ENCODE measurements at places on chromosomes 16 and 17. TPM values are rescaled to one million over a fixed set of nuclear protein-coding genes. Genes with fewer than 3 reads are reported as not detected.

TNFRSF17 gene
- 0.45 TPM for total RNA-seq

ZFHX3 gene
- 0.94 TPM for total RNA-seq

TENT4B gene
- 21.5 TPM for total RNA-seq

MNT gene
- 92.9 TPM for total RNA-seq

EDC4 gene
- 99.0 TPM for total RNA-seq

CLEC18A gene
- total RNA-seq: 2.1 TPM

DNA sequence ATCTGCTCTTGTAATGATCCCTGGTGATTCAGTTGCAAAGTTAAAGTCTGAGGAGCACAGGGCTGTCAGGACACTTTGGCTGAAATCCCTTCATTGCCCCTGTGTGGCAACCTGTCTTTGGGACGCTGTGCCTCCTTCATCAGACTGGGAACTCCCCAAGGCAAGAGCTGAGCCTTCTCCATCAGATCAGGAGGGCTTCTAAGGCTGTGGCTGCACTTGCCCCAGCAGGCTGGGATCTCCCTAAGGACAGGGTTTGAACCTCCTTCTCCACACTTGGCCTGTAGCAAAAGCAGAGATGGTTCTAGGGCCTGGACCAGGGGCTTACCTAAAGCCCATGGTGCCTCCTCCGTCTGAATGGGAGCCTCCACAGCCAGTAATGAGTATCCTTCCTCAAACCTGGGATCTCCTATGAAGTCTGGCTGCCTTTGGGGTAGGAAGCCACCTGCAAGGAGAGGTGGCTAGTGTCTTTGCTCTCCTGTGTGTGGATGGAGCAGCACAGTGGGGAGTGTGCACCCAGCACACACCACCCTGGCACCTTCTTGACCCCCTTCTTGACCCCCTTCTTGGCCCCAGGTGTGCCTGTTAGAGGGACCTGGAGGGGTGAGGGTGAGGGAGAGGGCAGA lies 79.0 kb upstream of the NKD1 start:
- H3K27me3 ChIP-seq: peaks cover 60% of the 10 kb centered on the region
- peaks cover 2% of the 10 kb centered on the region for H3K36me3 ChIP-seq
- peaks cover 8% of the 10 kb centered on the region for H3K4me1 ChIP-seq
- peak overlapping the region; percentile 25 for H3K4me3 ChIP-seq

DNA sequence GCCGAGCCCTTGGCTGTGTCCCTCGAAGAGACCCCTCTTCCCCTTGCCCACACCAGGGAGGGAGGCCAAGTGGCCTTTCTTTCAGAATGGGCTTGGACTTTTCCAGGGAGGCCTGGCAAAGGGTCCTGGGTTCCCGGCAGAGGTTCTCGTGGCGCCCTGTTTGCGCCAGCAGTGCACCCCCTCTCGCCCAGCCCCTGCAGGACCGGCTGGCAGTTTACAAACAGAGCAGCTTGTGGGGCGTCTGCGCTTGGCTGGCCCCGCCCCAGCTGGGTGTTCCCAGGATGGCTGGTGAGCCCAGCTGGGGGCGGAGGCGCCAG lies 137.8 kb upstream of the CIBAR2 start:
- peaks cover 7% of the 10 kb centered on the region for H3K4me1 ChIP-seq
- peaks cover 21% of the 10 kb centered on the region for H3K27me3 ChIP-seq
- DNase-seq: no peak
- peaks cover 3% of the 10 kb centered on the region for H3K36me3 ChIP-seq

GRCh38 chr16:68283346-68283745 lies 19.0 kb downstream of the SLC7A6 start:
- H3K27me3 ChIP-seq: no peaks in the 10 kb centered on the region
- peak overlapping the region; percentile 92 for H3K4me3 ChIP-seq
- H3K4me1 ChIP-seq: peaks cover 74% of the 10 kb centered on the region
- DNase-seq: no peak

GRCh38 chr17:77343031-77343800 lies 202.4 kb downstream of the SEC14L1 start:
- H3K4me3 ChIP-seq: peak overlapping the region; percentile 91
- H3K36me3 ChIP-seq: no peaks in the 10 kb centered on the region
- peak overlapping the region; percentile 94 for H3K27ac ChIP-seq
- no peak for DNase-seq
- peaks cover 48% of the 10 kb centered on the region for H3K4me1 ChIP-seq

GRCh38 chr17:74569020-74570003 lies 2.0 kb upstream of the CD300H start:
- H3K4me1 ChIP-seq: peaks cover 14% of the 10 kb centered on the region
- peaks cover 66% of the 10 kb centered on the region for H3K27me3 ChIP-seq
- no peak overlapping the region for H3K27ac ChIP-seq
- H3K4me3 ChIP-seq: no peak overlapping the region
- DNase-seq: no peak
- H3K36me3 ChIP-seq: peaks cover 8% of the 10 kb centered on the region

DNA sequence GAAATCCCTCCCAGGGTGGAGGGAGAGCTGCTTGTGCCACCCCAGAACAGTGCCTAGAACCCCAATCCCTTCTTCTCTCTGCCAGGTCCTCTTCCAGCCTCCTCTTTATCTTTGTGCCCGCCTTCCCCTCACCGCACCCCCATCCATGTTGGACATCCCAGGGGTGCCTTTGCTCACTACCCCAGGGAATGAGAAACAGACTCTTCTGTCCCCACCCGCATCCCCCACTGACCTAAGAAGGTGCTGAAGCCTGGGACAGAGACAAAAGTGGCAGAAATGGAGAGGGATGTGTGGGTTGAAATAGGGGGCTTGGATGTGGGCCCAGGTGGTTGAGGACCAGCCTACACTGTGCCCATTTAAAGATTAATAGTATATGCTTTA lies 17.0 kb downstream of the ALOX15B start:
- H3K4me1 ChIP-seq: peaks cover 8% of the 10 kb centered on the region
- no peak for DNase-seq
- no peaks in the 10 kb centered on the region for H3K36me3 ChIP-seq
- H3K4me3 ChIP-seq: no peak overlapping the region
- H3K27ac ChIP-seq: no peak overlapping the region

GRCh38 chr17:4318186-4318585 lies 48.3 kb downstream of the UBE2G1 start:
- H3K27me3 ChIP-seq: no peaks in the 10 kb centered on the region
- H3K4me1 ChIP-seq: peaks cover 35% of the 10 kb centered on the region

DNA sequence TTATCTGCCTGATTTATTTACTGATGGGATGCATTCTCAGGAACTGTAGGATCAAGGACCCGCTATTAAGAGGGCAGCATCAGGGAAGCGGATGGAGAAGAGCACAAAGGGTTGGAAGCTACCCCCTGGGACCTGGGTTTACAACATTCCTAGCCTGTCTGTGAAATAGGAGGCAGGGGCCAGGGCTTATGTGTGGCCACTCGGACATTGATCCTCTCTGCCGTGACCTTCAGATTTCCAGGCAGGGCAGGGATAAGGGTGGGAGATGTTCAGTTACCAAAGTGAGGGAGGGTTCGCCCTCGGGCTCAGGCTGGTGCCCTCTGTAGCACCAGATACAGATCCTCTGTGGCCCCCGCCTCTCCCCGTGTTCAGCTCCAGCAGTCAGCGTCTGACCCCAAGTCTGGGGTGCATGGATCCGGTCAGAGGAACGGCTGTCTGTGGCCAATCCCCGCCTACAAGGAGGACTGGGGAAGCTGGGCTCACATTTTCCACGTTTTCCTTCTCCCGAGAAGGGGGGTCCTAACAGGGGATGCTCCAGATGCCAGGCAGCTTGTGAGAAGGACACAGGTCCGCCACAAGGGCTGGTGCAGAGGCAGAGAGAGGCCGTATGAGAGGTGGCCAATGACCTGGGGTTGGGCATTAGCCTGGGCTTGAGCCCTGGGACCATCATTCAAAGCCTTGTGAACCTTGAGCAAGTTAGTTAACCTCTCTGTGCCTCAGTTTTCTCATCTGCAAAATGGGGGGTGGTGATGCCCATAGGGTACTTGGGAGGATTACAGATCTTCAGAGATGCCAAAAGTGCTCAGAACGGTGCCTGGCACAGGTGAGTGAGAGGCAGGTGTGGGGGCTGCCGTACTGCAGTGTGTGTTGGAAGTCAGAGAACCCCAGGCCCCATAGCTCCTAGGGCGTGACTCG lies 48.3 kb downstream of the ATP2C2 start:
- no peak overlapping the region for H3K4me3 ChIP-seq
- peaks cover 65% of the 10 kb centered on the region for H3K27me3 ChIP-seq
- H3K27ac ChIP-seq: no peak overlapping the region
- H3K36me3 ChIP-seq: peaks cover 2% of the 10 kb centered on the region

DNA sequence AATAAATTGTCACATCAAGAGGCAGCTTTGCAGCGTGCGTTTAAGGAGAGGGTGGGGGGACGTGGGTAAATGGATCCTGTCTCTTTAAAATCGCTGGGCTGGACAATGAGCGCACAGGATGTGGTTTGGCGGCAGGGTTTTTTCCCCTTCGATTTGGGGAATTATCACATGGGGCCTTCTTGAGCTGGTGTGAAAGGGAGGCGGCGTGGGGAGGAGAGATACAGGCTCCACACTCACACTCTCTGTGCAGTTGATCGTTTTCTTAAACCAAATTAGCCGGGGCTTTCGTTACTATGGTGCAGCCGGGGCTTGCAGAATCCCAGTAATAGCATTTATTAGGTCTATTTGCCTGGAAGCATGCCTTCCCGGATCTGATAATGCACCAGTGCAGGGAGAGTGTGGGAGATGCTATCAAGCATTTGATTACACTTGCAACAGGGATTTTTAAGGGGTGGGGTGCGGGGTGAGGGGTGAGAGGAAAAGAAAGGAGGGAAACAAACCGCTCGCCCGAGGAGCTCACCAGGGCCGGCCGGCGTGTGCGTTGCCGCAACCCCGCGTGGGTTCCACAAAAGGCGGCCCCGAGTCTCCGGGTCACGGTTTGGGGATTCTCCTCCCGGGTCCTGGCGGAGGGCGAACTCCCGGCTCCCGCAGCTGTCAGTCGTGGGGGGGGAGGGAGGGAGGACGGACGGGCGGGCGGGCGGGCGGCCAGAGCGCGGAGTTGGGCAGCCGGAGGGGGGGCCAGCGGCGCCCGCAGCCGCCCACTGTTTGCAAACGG lies 58.8 kb upstream of the GSE1 start:
- H3K27me3 ChIP-seq: no peaks in the 10 kb centered on the region
- DNase-seq: peak; percentile 47
- H3K4me3 ChIP-seq: peak overlapping the region; percentile 96
- peaks cover 28% of the 10 kb centered on the region for H3K4me1 ChIP-seq
- H3K27ac ChIP-seq: peak overlapping the region; percentile 94

GRCh38 chr17:67043283-67043682 lies 1.1 kb upstream of the CACNG1 start:
- peaks cover 2% of the 10 kb centered on the region for H3K4me1 ChIP-seq
- H3K36me3 ChIP-seq: peaks cover 2% of the 10 kb centered on the region
- no peak overlapping the region for H3K4me3 ChIP-seq
- no peaks in the 10 kb centered on the region for H3K27me3 ChIP-seq
- no peak overlapping the region for H3K27ac ChIP-seq

GRCh38 chr17:45584092-45585036 lies 93.8 kb upstream of the PLEKHM1 start:
- no peaks in the 10 kb centered on the region for H3K27me3 ChIP-seq
- H3K27ac ChIP-seq: peak overlapping the region; percentile 100
- peak overlapping the region; percentile 99 for H3K4me3 ChIP-seq
- DNase-seq: peak; percentile 64

DNA sequence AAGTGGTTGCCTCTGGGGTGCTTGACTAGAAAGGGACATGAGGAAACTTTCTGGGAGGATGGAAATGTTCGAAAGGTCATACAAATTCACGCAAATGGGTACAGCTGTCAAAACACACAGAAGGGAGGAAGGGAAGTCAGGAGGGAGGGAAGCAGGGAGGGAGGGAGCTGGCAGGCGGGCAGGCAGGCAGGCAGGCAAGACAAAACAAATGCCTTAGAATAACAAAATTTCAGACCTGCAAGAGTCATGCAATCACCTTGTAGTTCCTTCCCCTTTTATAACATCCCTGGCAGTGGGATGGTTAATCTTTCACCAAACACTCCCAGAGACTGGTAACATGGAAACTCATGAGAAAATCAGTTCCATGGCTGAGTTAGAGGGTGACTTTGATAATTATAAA lies 189.2 kb downstream of the STX8 start:
- peaks cover 12% of the 10 kb centered on the region for H3K4me1 ChIP-seq
- DNase-seq: no peak
- H3K36me3 ChIP-seq: peaks cover 1% of the 10 kb centered on the region
- H3K4me3 ChIP-seq: no peak overlapping the region
- no peaks in the 10 kb centered on the region for H3K27me3 ChIP-seq

DNA sequence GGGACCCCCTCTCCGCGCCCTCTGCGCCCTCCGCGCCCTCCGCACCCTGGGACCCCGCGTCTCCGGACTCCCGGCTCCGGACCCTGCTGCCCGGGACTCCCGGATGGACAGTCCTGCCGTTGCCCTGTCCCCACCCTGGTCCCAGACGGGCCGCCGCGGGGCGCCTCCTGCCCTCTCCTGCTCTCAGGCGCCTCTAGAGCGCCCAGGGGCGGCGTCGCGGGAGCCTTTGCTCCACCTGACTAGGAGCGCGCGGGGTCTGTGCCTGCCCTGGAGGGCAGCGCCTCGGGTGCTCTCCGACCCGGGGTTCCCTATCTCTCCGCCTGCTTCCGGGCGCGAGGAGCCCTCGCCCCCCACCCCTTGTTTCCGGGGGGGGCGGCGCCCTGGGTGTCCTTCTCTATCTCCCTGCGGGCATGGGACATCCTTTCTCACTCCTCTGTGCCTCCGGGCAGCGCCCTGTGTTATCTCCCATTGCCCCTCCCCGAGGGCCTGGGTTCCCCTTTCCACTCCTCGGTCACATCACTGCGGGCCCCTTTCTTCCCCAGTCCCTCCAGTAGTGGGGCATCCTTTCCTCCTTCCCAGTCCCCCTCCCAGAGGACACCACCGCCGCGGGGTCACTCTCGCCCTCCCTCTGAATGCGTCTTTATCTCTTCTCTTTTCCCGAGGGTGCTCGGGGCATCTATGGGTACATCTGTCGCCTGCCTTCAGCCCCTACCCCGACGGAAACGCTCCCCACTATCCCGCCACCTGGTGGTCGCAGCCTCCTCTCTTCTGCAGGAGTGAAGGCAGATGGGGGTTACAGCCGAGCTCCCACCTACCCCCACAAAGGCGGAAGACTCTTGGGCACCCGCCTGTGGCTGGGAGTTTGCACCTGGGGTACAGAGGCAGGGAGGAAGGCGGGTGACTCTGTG lies 875 bp downstream of the PRKCB start:
- H3K4me1 ChIP-seq: peaks cover 55% of the 10 kb centered on the region
- H3K4me3 ChIP-seq: peak overlapping the region; percentile 100
- peak; percentile 33 for DNase-seq
- no peaks in the 10 kb centered on the region for H3K27me3 ChIP-seq

DNA sequence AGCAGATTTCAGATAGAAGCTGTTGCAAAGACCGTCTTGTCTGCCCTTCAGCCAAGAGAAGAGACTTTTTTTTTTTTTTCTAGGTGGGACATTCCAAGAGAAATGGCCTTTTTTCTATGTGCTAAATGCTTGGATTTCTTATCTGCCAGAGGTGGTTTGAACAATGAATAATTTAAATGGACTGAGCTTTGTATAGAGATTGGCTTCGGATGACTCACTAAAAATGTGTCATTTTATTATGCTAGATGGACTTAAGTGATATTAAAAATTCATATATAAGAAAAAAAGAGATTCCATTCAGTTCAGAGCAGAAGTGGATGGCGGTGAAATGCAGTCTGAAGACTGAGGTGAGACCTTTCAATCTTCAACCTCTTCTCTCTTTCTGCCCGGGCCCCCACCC lies 58.4 kb downstream of the MEAK7 start:
- no peak overlapping the region for H3K27ac ChIP-seq
- peaks cover 55% of the 10 kb centered on the region for H3K27me3 ChIP-seq
- no peaks in the 10 kb centered on the region for H3K4me1 ChIP-seq
- DNase-seq: no peak
- H3K36me3 ChIP-seq: peaks cover 5% of the 10 kb centered on the region

- no peaks in the 10 kb centered on the region for H3K36me3 ChIP-seq
- no peak for DNase-seq
- H3K27ac ChIP-seq: no peak overlapping the region
- no peak overlapping the region for H3K4me3 ChIP-seq
- H3K4me1 ChIP-seq: no peaks in the 10 kb centered on the region
Observed at GRCh38 chr16:81951564-81951963, 59.7 kb downstream of the SDR42E1 start.
